ENCODE measurements at places on chromosomes 16 and 17. TPM values are rescaled to one million over a fixed set of nuclear protein-coding genes. Genes with fewer than 3 reads are reported as not detected.

The RABEP1 gene
- total RNA-seq, result 26.6 TPM

The CES5A gene
- not detected for total RNA-seq

The C16orf92 gene
- total RNA-seq, result not detected

The GJD3 gene
- total RNA-seq, result 0.52 TPM

The COG4 gene
- total RNA-seq, result 66.8 TPM

The ACAP1 gene
- total RNA-seq, result 2.1 TPM

The TK1 gene
- total RNA-seq, result 12.0 TPM

The NOG gene
- 8.9 TPM for total RNA-seq

The FBXL20 gene
- 6.3 TPM for total RNA-seq

The SCARF1 gene
- 5.7 TPM for total RNA-seq

The OSBPL7 gene
- total RNA-seq, result 8.4 TPM
